ENCODE measurements at places on chromosomes 2 and 18. TPM values are rescaled to one million over a fixed set of nuclear protein-coding genes. Genes with fewer than 3 reads are reported as not detected.

The ITPRIPL1 gene
- 52.1 TPM for total RNA-seq

The FAM237A gene
- not detected for total RNA-seq

DNA sequence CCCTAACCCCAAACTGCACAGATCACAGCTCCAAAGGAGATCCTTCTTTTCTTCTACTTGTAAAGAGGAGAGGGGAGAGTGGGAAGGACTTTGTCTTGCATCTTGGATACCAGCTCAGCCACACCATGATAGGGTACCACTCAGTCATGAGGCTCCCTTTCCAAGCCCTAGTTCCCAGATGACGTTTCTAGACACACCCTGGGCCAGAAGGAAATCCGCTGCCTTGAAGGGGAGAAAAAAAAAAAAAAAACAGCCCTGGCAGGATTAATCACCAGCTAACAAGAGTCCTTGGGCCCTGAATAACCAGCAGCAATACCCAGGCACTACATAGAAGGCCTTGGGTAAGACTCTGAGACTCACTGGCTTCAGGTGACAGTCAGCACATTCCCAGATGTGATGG is 36.9 kb downstream of the ST8SIA3 start:
- H3K4me1 ChIP-seq = no peaks in the 10 kb centered on the region
- no peaks in the 10 kb centered on the region for H3K36me3 ChIP-seq
- DNase-seq = no peak
- no peak overlapping the region for H3K4me3 ChIP-seq
- peaks cover 3% of the 10 kb centered on the region for H3K27me3 ChIP-seq
- H3K27ac ChIP-seq = no peak overlapping the region

GRCh38 chr18:36124841-36125240 is 4.3 kb downstream of the SLC39A6 start:
- H3K4me1 ChIP-seq = peaks cover 29% of the 10 kb centered on the region
- H3K4me3 ChIP-seq = no peak overlapping the region
- no peaks in the 10 kb centered on the region for H3K27me3 ChIP-seq
- no peak overlapping the region for H3K27ac ChIP-seq
- DNase-seq = no peak
- H3K36me3 ChIP-seq = peaks cover 44% of the 10 kb centered on the region

DNA sequence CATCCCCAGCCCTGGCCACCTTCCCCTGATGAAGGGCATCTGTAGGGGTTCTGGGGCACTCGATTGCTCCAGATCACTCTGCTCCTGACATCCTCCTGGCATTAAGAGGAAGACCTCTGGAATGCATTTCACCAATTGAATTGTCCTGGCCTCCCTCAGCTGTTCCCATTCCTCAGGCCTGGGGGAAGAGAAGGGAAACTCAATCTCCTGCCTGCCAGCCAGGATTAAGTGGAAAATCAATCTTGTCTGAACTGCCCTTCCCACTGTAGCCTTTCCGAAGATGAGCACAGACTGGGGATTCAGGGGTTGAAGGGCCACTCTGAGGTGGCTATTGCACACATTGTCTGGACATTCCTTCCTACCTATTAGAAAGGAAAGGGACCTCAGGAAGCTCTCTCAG is 99.8 kb downstream of the ALK start:
- DNase-seq = no peak
- no peaks in the 10 kb centered on the region for H3K4me1 ChIP-seq
- H3K4me3 ChIP-seq = no peak overlapping the region
- peaks cover 2% of the 10 kb centered on the region for H3K27me3 ChIP-seq

DNA sequence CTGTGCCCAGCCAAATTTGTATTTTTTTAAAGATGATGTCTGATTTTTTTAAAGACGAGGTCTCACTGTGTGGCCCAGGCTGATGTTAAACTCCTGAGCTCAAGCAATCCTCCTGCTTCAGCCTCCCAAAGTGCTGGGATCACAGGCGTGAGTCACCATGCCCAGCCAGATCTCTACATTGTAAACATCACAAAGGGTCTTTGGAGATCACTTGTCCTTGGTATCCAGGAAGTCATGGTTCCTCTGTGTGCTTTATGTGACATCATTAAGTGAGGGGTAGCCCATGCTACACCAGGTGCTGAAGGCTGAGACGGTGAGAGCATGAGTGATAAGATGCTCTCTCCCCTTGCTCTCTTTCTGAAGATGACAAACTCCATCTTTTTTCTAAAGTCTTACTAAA is 7.0 kb upstream of the NUP35 start:
- no peak overlapping the region for H3K27ac ChIP-seq
- H3K4me3 ChIP-seq = no peak overlapping the region
- no peaks in the 10 kb centered on the region for H3K36me3 ChIP-seq
- DNase-seq = no peak

GRCh38 chr2:144366825-144367429 is 153.0 kb downstream of the ZEB2 start:
- H3K27ac ChIP-seq = no peak overlapping the region
- H3K4me1 ChIP-seq = peaks cover 5% of the 10 kb centered on the region
- no peak for DNase-seq
- peaks cover 3% of the 10 kb centered on the region for H3K36me3 ChIP-seq
- no peaks in the 10 kb centered on the region for H3K27me3 ChIP-seq
- no peak overlapping the region for H3K4me3 ChIP-seq

- H3K4me3 ChIP-seq = no peak overlapping the region
- no peaks in the 10 kb centered on the region for H3K4me1 ChIP-seq
- H3K27me3 ChIP-seq = peaks cover 10% of the 10 kb centered on the region
- H3K27ac ChIP-seq = no peak overlapping the region
Measured at GRCh38 chr2:36653155-36653554, 43.4 kb upstream of the VIT start.

DNA sequence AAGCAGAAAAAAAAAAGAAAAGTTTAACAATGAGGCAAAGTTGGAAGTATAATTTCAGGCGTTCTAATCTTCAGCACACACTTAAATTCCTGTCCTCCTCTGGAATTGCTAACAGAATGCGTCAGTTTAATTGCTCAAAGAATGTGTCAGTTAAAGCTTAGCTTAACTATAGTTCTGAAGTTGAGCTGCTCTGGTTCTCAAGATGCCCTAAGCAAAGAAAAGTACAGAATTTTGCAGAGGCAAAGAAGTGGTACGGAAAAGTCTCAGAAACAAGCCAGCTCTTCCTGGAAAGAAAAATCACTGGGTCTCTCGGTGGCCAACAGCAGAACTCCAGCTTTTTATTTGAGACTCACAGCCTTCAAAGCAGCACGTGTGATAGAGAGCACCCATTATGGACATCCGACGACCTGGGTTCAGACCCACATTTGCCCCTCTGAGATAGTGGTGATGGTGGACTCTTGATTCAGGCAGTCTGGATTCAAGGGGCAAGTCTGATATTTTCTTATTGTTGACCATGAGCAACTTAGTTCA is 22.2 kb upstream of the MYO3B start:
- H3K27me3 ChIP-seq = peaks cover 6% of the 10 kb centered on the region
- no peaks in the 10 kb centered on the region for H3K4me1 ChIP-seq
- H3K4me3 ChIP-seq = no peak overlapping the region
- H3K36me3 ChIP-seq = no peaks in the 10 kb centered on the region
- DNase-seq = no peak

DNA sequence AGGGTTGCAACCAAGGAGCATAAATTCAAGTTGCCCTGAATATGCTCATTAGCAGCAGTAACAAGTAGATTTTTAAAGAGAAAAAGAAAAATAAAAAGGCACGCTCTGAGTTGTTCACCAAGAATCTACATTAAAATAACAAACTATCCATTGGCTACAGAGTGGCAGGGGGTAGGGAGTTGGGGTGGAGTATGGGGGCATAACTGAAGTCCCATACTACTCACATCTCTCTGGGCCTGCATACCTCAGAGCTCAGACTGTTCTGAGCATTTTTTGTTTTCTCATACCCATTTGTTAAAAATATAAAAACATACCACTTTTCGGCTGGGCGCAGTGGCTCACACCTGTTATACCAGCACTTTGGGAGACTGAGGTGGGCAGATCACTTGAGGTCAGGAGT is 31.4 kb downstream of the ORC4 start:
- no peak for DNase-seq
- H3K36me3 ChIP-seq = no peaks in the 10 kb centered on the region
- H3K4me1 ChIP-seq = peaks cover 6% of the 10 kb centered on the region
- H3K4me3 ChIP-seq = no peak overlapping the region

DNA sequence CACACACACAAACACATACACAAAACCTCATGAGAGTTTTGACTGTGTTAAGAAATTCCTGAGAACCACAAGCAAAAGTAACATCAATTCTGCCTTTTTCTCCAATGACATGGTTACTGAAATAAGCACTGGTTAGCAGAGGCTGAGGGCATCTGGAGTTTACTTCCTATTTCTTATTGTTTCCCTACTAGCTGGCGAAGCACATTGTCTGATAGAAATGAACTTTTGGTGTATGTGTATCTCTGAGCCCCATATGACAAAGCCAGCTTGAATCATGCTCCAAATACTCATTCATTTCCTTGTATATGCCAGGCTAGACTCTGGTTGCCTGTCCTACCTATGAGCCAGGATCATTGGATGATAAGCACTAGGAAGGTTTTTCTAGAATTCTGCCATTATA is 203.1 kb downstream of the NCKAP5 start:
- no peak for DNase-seq
- H3K4me3 ChIP-seq = no peak overlapping the region
- no peaks in the 10 kb centered on the region for H3K36me3 ChIP-seq
- H3K4me1 ChIP-seq = peaks cover 12% of the 10 kb centered on the region

DNA sequence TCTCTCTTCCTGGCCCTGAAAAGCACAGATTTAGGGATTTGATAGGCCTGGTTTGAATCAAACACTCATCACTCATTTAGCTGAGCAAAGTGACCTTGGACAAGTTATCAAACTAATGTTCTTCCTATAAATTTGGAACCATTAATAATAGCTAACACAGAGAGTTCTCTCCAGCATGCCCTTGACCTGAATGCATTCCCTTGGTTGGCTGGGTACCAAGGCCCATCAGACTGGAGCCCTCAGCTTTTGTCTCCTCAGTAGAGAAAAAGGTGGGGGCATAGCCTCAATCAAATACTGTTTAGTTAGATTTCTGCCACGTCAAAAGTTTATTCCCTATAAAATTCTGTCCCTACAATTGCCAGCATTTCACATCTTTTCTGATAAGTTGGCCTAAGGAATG is 13.8 kb upstream of the MRPL19 start:
- H3K4me1 ChIP-seq = no peaks in the 10 kb centered on the region
- DNase-seq = no peak
- H3K27me3 ChIP-seq = peaks cover 15% of the 10 kb centered on the region

GRCh38 chr2:73006969-73007710 is 64.4 kb downstream of the SFXN5 start:
- H3K36me3 ChIP-seq = no peaks in the 10 kb centered on the region
- no peaks in the 10 kb centered on the region for H3K4me1 ChIP-seq
- H3K27me3 ChIP-seq = peaks cover 9% of the 10 kb centered on the region
- no peak for DNase-seq
- no peak overlapping the region for H3K4me3 ChIP-seq

DNA sequence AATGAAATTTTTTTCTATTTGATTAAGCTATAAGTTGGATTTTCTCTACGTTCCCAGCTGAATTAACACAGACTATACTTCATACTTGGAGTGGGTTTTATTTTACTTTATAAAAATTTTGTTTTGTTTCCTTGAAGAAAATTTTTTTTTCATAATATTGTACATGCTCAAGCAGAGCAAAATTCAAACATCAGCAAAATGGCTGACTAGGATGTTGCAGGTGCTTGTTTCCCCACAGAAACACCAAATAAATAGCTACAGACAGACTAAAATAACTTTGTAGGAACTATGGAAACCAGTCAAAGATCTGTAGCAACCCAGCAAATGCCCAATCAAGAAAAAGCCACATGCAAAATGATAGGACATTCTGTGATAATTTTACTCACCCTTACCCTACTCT is 82.3 kb downstream of the CCDC138 start:
- no peak overlapping the region for H3K27ac ChIP-seq
- H3K4me1 ChIP-seq = no peaks in the 10 kb centered on the region
- peaks cover 29% of the 10 kb centered on the region for H3K36me3 ChIP-seq
- H3K27me3 ChIP-seq = no peaks in the 10 kb centered on the region
- no peak for DNase-seq

All from activated T-helper 1 cell treated with anti-CD3 and anti-CD28 coated beads, Interleukin-12 subunit alpha, Interleukin-12 subunit beta, Interleukin-2, Interleukin-4 antibody, amounts not matched to agents 30 ng/mL and 10 ng/mL and 1 ng/mL, durations not matched to agents 14 hours and 24 hours and 36 hours (primary cell).